Activated T-cell treated with anti-CD3 and anti-CD28 coated beads, Interleukin-2, amount 50 U/mL, for 1 hour (primary cell): ENCODE measurements at places on chromosomes 1 and 21.
A peak's percentile ranks its signal among the peaks of the same experiment; 100 is the strongest.

GRCh38 chr1:183869664-183870063 lies 64.7 kb downstream of the RGL1 start:
- no peak for DNase-seq

- peak; percentile 50 for DNase-seq
Observed at GRCh38 chr1:244801246-244801645, 34.2 kb upstream of the COX20 start.

DNA sequence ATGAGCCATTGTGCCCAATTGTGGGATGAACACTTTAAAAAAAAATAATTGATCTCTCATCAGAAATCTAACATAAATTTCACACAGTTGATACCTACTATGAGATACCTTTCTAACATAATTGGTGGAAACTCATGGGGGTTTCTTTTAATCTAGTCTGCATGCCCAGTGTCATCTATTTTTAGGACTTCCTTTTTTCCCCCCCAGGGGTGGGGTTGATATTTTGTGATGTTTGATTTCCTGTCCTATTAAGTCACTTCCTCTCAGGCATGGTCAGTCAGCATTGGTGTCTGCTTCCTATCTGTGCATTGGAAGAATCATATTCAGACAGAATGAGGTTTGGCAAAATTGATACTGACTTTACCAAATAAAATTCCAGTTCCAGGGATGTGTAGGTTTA lies 21.5 kb downstream of the NFYC start:
- DNase-seq, result no peak

DNA sequence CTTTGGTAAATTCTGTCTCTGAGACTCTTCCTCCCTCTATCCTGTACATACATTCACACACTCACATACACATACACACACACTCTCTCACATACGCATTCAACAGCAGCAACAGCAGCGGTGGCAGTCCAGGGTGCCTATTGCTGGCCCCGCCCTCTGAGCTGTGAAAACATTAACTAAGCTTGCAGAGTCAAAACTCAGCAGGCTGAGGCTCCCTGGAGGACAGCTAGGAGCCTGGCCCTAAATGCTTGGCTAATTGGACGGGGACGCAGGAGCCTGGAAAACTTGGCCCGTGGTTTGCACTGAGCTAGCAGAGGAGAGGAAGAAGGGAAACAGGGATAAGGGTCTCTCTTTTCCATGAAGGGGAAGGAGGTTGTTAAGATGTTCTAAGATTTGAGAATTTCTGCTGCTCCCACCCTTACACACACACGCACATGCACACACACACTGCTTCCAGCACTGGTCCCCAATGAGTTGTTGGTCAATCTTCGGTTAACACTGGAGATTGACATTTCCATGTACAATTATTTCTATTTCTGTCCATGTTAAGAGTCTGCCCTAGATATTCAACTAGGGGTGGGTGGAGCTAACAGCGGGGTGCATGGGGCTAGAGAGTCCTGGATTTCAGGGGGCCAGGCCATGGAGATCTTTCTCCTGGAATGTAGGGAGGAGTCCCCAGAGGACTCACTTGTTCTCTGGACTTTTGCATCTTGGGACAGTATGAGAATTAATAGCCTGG lies 94.2 kb downstream of the PLXNA2 start:
- DNase-seq, result no peak

DNA sequence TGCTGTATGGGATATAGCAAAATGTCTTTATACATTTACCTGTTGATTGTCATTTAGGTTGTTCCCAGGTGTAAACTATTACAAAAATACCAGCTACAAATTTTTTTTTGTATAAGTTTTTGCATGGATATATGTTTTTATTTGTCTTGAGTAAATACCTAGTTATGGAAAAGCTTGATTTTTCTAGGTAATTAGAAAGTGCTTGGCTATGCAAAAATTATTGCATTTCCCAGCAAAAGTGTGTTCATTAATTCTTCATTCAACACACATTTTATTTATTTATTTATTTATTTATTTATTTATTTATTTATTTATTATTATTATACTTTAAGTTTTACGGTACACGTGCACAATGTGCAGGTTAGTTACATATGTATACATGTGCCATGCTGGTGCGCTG lies 22.1 kb downstream of the PDE4B start:
- DNase-seq, result no peak

GRCh38 chr21:40436261-40436660 lies 410.7 kb downstream of the DSCAM start:
- DNase-seq, result no peak

GRCh38 chr1:104706631-104707147 lies 957.0 kb downstream of the AMY1C start:
- DNase-seq, result no peak

- no peak for DNase-seq
Observed at GRCh38 chr1:219060798-219061197, 112.9 kb upstream of the LYPLAL1 start.

- DNase-seq, result no peak
Observed at GRCh38 chr1:19339214-19339861, 27.2 kb downstream of the SLC66A1 start.

DNA sequence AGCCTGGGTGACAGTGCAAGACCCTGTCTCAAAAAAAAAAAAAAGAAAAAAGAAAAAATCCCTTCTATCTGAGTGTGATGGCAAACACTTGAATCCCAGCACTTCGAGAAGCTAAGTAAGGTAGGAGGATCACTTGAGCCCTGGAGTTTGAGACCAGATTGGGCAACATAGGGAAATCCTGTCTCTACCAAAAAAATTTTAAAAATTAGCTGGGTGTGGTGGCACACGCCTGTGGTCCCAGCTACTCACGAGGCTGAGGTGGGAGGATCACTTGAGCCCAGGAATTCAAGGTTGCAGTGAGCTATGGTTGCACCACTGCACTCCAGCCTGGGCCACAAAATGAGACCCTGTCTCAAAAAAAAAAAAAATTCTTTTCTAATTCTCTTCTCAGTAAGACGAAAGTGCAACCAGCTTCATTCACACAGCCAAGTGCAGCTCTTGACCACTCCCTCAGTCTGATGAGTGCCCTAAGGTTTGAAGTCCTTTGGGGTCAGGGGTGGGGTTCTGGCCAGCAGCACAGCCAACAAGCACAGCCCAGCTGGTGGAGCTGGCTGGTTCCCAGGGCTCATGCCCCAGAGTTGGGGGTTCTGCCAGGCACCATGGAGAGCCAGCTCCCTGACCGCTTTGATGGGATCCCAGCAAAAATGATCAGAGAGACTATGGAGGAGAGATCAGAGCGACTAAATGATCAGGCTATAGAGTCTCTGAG lies 8.0 kb downstream of the SLC2A5 start:
- no peak for DNase-seq

DNA sequence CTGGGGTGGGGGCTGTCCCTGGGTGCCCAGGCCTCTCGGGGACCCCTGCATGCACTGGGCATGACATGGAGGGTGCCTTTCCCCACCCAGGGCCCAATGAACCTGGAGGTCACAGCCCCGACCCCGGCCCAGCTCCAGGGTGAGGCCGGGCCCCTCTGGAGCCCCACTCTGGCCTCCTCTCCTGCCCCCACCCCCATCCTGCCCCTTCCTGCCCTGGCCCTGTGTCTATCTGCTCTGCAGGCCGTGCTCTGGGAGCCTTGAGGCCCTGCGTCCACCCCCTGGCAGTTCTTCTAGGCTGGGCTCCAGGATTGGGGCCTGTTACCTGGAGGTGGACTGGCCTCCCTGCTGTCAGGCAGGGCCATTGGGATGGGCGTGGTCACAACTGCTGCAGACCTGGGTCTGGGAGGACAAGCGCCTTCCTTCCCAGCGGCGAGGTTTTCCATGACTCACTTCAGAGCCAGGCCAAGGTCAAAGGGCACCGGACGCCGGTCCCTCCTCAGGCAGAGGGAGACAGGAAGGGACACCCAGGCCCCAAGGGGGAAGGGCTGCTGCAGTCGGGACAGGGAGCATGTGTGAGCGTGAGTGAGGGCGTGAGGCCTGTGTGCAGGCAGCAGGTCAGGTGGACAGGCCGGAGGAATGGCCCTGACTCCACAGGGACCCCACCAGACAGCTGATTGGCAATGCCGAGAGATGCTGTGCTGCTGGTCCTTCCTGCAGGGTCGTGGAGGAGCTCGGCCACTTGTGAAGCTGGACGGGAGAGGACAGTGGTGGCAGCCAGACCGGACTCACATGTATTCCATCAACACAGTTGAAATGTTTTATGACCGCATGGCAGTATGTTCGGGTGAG lies 31.1 kb upstream of the POFUT2 start:
- no peak for DNase-seq

DNA sequence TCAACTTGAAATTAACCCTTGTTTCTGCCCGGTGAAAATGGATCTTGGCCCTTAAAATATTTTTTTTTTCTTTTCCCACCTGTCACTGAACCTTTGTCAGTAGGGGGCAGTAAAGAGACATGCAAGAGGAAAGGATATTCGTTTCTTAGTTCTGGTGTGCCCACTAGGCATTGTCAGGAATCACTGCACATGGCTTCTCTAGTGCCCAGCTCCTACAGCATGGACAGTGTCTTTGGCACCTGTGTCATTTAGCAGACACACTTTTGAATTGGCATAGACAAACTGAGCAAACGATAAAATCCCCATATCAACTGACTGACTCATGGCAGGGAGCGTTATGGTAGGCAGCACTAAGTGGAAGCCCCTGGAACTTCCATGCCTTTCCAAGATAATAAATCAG lies 1048.1 kb downstream of the BRINP3 start:
- no peak for DNase-seq

DNA sequence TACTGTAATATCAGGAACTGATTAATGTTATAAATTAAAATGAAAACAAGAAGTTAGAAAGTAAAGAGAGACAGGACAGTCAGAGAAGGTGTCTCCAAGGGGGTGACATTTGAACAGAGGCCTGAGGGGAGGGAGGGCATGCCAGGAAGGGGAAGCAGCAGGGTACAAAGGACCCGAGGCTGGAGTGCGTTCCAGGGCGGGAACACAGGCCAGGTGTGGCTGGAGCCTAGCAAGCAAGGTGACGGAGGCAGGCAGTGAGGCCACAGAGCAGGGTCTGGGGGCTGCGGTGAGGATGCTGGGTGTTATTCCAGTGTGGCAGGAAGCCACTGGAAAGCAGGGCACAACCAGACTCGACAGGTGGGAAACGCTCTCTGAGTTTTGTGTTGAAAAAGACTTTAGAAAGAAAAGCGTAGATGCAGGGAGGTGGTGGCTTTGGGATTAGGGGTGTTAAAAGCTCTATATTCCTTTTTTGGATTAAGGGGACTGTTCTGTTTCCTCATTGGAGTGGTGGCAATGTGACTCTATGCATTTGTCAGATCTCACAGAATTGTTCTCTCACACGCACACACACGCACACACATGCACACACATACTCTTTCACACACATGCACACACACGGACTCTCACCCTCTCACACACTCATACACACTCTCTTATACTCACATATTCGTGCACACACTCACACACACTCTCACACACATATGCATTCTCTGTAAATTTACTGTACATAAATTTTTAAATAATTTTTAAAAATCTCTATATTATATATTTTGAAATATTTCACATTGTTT lies 124.5 kb downstream of the GLIS1 start:
- DNase-seq, result peak; percentile 7

DNA sequence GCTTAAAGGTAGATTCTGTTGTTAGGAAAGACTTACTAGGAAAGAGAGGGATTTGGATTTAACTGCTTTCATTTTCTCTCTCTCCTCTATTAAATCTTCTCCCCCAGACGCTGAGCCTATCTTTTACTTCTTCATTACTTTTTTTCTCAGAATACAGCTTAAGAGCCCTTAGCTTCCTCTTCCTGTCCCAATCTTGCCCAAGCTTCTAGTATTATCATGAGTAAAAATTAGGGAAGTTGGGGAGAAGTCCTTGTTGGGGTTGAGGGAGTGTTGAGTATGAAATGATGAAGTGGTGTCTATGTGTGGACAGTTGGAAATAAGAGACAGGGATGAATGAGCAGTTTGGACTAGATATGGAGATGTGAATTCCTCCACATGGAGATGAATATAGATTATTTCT lies 35.0 kb downstream of the ACP6 start:
- no peak for DNase-seq

GRCh38 chr1:210499956-210500355 lies 171.3 kb downstream of the HHAT start:
- DNase-seq, result no peak

- no peak for DNase-seq
Observed at GRCh38 chr1:163565166-163565565, 243.4 kb downstream of the NUF2 start.

GRCh38 chr1:11335417-11336056 lies 62.5 kb downstream of the UBIAD1 start:
- no peak for DNase-seq

DNA sequence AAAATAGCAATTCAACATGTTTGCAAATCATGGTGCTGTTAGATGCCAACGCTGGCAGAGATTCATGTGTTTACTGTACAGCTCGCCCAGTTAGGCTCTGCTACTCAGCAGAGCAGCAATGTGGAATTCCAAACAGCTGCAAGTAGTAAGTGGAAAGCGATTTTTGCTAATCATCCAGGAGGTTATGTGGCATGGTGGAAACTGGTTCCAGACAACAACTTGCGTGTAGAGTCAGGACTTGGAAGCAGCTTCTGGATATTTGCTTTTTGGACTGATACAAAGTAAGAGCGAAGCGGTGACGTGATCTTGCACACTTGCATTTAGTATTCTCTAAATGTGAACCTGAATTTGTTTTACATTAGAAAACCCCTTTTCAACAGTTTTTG lies 27.1 kb upstream of the HHAT start:
- DNase-seq, result no peak

DNA sequence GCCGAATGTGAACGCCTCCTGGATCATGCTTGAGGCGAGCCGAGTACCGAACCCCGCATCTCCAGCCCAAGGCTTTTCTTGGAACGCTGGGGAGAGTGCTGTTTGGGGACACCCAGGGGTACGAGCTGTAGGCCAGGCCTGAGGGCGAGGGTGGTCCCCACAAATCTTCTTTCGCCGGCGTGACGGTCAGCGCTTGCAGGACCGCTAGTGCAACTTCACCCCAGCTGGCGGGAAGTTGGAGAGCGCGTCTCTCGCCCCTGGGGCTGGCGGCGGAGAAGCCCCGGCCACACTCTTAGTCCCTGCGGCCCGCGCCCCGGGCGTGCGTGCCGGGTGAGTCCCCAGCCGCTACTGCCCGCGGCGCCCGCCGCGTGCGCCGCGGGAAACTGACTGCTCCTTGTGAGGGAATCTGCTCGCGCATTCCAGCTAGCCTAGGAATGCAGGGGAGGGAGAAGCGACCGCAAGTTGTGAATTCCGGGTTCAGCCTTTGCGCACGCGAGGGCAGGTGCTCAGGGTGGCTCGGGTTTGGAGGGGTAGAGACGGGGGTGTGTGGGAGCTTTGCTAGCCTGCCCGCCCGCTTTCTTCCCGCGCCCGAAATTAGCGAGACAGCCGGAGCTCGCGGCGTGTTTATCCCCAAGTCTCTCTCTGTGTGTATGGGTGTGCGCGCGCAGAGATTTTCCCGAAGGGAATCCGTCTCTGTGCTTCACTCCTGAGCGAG lies 884 bp downstream of the LHX4 start:
- DNase-seq, result no peak

- no peak for DNase-seq
Observed at GRCh38 chr1:63864224-63864641, 90.4 kb downstream of the ROR1 start.
